ENCODE measurements at places on chromosomes 6 and 20.

- no peak for DNase-seq
These were observed 11.7 kb downstream of the SFT2D1 start for GRCh38 chr6:166330612-166331011.

DNA sequence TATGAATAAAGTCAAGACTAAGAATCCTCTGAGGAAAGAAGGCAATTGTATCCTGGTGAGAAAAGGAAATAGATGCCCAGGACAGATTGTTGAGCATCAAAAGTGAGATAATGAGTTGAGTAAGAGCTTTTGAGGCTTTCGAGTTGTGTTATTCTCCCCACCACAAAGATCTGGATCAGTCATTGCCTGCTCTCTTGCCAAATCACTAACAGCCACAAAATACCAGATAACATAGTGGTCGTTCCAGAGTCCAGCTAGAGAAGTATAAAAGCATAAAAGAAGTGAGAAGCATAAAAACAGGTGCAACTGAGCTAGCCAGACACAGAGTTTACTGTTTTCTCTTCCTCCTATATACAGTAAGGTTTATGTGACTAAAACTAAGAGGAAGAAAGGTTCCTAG lies 4.9 kb downstream of the SPINT4 start:
- DNase-seq, result no peak

GRCh38 chr6:22529866-22530265 lies 39.5 kb upstream of the HDGFL1 start:
- DNase-seq, result no peak

- DNase-seq, result no peak
These were observed 178.4 kb downstream of the FARS2 start for GRCh38 chr6:5439749-5440148.

GRCh38 chr6:2632368-2632767 lies 118.4 kb downstream of the MYLK4 start:
- no peak for DNase-seq

GRCh38 chr6:108587258-108588059 lies 26.7 kb downstream of the FOXO3 start:
- no peak for DNase-seq

- no peak for DNase-seq
These were observed 45.5 kb downstream of the HMGN3 start for GRCh38 chr6:79188885-79189480.

DNA sequence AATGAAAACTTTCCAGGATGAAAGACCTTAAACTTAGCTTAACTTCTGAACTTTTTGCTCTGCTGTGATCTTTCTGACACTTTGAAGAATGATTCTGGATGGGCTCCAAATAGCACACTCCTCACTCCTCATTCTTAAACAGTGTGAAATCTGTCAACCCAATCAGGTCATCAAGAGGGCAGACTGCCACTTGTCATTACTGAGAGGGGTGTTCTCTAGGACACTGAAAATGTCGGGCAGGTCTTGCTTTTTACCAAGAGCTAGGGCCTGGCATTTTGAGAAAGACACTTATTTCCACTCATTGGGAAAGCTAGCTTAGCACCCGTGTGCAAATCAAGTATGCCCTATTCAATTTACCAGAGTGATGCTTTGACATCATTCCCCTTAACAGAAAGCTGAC lies 122.2 kb downstream of the MTFR2 start:
- DNase-seq, result no peak

- no peak for DNase-seq
These were observed 280.2 kb downstream of the ADGB start for GRCh38 chr6:146878952-146879340.

DNA sequence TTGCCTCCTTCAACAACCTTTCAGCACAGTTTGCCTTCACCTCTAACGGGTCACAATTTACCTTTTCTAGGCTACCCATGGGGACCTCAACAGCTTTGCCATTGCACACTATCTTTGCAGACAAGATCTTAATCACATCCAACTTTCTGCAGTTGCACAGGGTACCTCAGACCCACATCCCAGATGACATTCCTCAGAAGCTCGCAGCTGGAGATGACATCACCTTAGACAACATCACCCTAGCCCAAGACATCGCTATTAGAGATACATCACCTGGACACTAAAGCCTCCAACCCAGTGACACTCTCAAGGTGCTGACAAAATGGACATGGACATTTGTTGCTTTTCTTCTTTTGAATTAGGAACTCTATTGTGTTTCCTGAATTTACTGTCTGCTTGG lies 38.6 kb upstream of the RPP40 start:
- no peak for DNase-seq

GRCh38 chr6:14474816-14475215 lies 357.2 kb downstream of the CD83 start:
- no peak for DNase-seq

- DNase-seq, result no peak
These were observed 40.4 kb upstream of the DOK5 start for GRCh38 chr20:54435015-54435414.

GRCh38 chr20:17939622-17940223 lies 28.9 kb downstream of the SNX5 start:
- DNase-seq, result no peak

GRCh38 chr6:162751211-162751859 lies 23.6 kb downstream of the PACRG start:
- no peak for DNase-seq

DNA sequence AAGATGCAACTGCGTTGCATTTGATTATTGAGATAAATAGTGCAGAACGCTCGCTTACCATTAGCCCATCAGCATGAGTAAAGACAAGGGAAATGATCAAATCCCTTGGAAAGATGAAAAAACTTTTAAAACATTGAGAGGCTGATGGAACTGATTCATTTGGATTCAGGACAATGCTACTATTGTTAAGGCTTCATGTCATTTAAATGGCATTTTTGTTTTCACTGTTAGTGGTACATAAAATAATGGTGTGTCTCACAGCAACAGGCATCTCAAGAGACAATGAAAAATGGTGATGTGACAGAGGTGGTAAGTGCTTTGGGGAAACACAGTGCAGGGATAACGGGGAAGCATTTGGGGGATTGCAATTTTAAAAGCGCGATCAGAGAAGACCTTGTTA lies 159.7 kb upstream of the KCNG1 start:
- no peak for DNase-seq

- no peak for DNase-seq
These were observed 40.5 kb downstream of the HMGN3 start for GRCh38 chr6:79193971-79194370.

GRCh38 chr6:55812509-55812908 lies 62.9 kb downstream of the BMP5 start:
- no peak for DNase-seq

GRCh38 chr20:63687419-63688178 lies 8.9 kb upstream of the TNFRSF6B start:
- no peak for DNase-seq

DNA sequence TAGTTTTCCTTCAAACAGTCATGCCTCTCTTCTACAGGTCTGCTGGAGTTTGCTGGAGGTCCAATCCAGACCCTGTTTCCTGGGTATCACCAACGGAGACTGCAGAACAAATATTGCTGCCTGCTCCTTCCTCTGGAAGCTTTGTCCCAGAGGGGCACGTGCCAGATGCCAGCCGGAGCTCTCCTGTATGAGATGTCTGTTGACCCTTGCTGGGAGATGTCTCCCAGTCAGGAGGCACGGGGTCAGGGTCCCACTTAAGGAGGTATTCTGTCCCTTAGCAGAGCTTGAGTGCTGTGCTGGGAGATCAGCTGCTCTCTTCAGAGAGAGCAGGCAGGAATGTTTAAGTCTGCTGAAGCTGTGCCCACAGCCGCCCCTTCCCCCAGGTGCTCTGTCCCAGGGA lies 666.9 kb downstream of the FRK start:
- DNase-seq, result no peak

- no peak for DNase-seq
These were observed 467.4 kb downstream of the CDC5L start for GRCh38 chr6:44854712-44855443.

DNA sequence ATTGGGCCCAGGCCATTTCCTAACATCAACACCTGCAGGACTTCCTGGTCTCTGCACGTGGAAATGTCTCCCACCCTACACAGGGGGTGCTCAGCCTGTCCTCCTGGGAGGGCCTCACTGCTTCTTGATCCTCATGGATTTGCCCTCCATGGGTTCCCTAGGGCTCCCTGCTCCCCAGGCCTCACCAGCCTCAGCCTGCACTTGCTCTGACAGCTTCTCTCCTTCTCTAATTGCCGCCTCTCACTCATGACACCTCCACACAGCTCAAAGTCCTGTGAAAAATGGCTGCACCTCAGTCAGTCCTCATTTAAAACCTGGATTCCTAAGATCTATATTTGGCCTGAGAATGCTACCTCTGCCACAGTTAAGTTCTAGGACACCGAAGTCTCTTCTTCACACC lies 130.6 kb downstream of the PXDC1 start:
- DNase-seq, result no peak

DNA sequence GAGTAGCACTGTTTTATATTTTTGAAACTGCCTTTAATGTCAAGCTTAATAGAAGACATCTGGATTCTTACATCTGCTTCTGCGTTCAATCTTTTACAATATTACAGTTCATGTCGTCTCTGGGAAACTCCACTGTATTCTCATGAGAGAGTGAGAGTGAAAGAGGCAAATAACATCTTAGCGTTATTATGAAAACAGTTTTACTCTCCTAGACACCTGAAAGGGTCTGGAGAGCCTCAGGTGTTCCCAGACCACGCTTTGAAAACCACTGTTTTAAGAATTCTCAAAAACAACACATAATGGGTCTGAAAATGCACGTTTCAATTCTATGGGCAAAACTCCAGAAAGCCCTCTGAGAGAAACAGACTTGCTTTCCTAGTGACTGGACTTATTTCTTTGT lies 63.3 kb downstream of the ARHGAP18 start:
- DNase-seq, result no peak

DNA sequence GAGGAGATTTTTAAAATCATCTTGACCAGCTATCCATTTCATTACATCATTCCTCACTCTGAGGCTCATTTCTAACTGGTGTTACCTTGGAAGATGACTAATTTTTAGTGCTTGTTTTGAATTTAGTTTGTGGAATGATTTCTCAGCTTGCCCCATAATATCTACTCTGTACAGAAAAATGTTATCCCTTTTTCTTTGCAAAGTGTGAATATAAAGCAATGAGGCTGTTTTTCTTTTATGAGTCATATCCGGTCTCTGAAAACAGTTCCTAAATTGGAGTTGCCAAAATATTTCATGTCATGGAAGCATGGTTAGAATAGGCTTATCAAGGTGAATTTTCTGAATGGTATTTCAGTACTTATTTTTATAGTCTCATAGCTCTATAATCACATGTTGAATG lies 43.8 kb downstream of the FUT9 start:
- DNase-seq, result no peak

- no peak for DNase-seq
These were observed 736.6 kb downstream of the DHX35 start for GRCh38 chr20:39698752-39699151.

DNA sequence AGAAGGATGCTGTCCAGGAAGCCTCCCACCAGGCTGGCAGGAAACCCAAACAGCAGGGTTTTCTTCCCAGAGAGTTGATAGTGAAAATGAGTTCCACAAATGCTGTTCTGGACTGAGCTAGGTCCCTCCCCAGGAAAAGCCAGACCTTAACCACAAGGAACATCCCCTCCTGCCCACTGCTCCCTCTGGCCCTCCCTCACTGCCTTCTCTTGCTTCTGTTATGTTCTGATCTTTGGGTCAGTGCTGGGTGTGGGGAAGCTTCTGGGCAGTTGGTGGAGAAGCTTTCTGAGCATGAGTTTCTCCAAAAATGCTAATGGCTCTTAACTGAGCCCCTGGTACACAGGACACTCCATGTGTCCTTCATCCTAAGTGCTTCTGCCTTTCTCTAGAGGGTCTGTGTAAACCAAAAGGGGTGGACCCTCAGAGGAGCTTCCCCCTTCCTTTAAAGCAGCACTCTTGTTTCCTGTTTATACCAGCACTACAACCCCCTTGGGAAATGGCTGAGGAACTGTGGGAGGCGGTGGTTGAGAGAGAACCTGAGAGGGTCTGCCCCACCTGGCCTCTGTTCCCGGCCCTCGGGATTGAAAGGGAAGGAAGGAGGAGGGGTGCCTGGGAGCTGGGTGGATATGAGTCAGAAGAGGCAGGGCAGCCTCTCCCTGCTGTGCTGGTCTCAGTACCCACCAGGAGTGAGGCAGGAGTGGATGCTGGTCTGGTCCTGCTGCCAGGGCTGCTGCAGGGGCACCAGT lies 42.0 kb downstream of the CDS2 start:
- DNase-seq, result peak; percentile 46

- DNase-seq, result no peak
These were observed 207.8 kb downstream of the TTLL2 start for GRCh38 chr6:167532410-167533288.

All from 8988T (cell line).